ENCODE measurements at places on chromosomes 16 and 17.
A peak's percentile ranks its signal among the peaks of the same experiment; 100 is the strongest.

GRCh38 chr16:89117227-89117974 is 23.7 kb downstream of the ACSF3 start:
- no peak for DNase-seq

DNA sequence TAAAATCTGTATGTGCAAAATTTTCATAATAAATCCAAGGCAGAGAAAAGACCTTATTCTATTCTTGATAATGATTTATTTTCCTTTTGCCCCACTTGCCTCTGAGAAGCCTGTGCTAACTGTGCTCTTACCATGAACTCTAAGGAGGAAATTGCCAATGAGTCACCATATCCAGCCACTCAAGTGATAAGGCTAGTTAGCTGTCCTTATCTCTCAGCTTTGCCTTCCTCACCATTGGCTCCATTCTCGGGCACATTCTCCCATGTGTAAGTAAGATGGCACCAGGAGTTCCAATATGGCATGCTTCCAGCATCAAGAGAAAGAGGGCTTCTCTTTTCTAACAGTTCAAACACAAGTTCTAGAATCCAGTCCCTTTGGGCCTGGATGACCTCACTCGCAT is 142.4 kb downstream of the TOX3 start:
- no peak for DNase-seq

DNA sequence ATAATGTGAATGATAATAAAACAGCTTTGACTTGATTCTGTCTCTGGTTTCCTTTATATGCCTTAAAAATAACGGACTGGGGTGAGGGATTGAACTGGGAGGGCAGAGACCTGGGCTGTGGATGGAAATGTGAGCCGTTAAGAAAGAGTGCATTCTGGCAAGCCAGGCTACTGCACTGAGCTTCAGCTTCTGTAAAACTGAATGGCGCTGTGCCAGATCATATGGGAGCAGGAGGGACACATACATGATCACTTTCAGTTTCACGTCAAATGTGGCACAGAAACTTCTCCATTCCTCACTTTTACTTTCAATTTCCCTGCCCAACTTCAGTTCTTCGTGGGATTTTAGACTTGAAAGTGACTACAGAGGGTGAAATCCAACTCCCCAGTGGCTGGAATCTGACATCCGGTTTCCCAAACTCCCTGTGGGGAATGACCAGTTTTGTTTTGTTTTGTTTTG is 1.1 kb downstream of the MT2A start:
- DNase-seq: no peak

DNA sequence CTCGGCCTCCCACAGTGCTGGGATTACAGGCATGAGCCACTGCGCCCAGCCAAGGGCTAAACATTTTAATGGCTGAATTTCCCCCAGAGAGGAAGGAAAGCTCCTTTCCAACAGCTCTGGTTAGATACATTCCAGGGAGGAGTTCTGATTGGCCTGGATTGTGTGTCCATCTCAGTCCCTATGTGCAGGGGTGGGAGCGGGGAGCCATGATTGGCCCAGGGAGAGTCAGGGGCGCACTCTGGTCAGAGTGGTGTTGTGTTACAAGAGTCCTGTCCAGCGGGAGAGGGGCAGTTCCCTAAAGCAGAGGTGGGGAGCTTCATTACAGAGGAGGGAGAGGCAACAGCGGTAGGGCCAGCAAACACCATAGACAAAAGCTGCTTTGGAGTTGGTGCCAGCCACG is 75.0 kb downstream of the RAP1GAP2 start:
- peak; percentile 83 for DNase-seq

DNA sequence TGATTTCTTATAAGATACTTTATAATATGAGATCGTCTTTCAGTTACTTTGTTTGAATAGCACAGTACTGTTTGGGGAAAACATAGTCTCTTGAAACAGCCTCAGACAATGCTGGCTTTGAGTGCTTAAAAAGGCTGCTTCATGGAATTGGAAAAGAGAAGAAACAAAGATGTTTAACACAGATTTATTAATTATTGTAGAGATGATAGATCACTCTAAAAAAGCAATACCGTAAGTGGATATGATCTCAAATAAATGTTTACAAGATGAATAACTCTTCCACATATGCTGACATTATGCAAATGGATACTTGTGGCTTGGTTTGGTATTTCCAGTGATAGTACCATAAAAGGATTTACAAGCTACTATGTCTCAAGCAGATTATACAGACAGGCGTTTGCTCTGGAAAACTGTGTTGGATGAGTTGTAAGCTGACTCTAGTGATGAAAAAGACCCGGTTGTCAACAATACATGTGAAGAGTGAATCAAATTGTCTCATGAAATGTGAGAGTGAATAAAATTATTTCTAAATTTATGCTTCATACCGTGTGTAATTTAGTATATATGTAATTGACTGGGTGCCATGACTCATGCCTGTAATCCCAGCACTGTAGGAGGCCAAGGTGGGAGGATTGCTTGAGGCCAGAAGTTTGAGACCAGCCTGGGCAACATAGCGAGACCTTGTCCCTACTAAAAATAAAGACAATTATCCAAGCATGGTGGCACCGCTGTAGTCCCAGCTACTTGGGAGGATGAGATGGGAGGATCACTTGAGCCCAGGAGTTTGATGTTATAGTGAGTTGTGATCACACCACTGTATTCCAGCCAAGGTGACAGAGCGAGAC is 105.4 kb downstream of the FTO start:
- DNase-seq: no peak

- DNase-seq: no peak
Observed at GRCh38 chr17:72717676-72718075, 374.8 kb downstream of the SLC39A11 start.

DNA sequence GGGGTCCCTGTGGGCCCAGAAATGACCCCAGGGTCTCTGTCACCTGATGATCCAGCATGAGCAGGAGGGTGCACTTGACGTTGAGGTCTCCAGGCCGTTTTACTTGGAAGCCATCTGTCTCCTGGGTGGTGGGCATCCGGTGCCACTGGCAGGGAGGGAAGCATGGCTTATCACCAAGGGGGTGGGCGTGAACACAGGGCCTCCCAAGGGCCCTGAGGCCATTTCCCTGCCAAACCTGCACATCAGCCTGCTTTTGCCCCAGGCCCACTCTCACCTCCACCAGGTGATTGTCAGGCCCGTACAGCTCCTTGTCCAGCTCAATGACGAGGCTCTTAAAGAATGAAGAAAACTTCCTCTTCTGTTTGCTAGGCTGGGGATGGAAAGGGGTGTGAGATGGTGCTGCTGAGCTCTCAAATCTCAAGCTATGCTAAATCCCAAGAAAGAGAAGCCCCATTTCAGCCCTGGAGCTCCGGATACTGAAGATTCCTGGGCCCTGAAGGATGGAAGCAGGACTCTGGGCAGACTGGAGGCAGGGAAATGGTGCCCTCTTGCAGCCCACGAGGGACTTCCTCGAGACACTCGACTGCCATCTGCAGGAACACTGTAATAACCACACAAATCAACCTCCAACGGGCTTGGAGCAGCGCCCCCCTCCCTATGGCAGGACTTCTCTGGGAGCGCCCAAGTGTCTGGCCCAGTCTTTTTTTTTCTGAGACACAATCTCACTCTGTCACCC is 7.1 kb upstream of the FTSJ3 start:
- DNase-seq: peak; percentile 58

DNA sequence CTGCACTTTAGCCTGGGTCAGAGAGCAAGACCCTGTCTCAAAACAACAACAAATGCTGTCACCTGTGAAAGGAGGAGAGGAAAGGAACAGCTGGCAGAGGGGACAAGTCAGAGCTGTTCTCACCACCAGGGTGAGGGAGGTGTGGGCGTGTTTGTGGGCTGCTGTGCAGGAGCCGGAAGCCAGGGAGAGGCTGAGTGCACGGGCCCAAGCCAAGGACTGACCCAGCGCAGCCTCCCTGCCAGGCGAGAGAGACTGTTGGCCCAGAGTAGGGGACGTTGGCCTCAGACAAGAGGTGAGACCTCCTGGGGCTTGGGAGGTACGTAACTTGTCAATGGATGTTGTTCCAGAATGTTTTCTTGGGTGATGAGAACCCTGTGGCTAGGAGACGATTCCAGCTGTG is 10.7 kb downstream of the SPNS2 start:
- no peak for DNase-seq

DNA sequence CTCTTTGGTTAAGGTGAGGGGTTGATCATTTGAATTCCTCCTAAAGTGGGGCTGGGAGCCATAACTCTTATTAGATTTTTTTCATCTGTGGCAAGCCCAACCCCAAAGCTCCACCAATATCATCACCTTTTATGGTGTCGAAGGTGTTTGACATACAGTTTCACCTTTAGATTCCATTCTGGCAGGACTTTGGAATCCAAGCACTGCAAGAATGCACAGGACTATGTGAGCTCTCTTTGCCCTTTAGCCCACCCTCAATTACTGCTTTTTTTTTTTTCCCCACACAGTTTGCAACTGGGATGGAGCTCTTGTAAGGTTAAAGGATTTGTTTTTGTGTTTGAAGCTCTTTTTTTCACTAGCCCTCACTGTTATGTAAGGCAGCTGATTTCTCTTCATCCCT is 154.0 kb upstream of the KCNJ16 start:
- no peak for DNase-seq

GRCh38 chr17:1438593-1439083 is 17.4 kb downstream of the CRK start:
- DNase-seq: no peak

DNA sequence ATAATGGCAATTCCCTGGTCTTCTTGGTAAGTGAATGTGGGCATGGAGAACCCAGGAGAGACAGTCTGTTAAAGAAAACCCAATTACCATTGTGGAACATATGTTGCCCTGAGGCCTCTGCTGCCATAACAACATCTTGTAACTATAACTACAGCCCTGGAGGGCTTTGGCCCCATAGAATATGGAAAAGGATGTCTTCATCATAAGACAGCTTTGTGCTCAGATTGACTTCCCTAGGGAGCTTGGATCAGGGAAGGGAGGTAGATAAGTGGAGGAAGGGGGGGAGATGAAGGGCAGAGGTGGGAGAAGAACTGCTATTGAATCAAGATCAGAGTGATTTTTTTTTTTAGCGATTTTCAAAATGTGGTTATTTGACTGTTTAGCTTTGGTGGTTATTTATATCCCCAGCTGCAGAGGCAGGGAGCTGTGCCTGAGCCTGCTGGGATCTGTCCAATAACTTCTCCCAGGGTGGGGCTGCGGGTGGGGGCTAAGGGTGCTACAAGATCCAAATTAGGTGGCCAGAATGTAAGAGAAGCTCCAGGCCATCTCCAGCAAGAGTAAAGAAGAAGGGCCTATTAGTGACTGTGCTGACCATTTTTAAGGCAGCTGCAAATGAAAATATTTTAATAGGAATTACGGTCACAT is 5.3 kb upstream of the KAT7 start:
- no peak for DNase-seq

DNA sequence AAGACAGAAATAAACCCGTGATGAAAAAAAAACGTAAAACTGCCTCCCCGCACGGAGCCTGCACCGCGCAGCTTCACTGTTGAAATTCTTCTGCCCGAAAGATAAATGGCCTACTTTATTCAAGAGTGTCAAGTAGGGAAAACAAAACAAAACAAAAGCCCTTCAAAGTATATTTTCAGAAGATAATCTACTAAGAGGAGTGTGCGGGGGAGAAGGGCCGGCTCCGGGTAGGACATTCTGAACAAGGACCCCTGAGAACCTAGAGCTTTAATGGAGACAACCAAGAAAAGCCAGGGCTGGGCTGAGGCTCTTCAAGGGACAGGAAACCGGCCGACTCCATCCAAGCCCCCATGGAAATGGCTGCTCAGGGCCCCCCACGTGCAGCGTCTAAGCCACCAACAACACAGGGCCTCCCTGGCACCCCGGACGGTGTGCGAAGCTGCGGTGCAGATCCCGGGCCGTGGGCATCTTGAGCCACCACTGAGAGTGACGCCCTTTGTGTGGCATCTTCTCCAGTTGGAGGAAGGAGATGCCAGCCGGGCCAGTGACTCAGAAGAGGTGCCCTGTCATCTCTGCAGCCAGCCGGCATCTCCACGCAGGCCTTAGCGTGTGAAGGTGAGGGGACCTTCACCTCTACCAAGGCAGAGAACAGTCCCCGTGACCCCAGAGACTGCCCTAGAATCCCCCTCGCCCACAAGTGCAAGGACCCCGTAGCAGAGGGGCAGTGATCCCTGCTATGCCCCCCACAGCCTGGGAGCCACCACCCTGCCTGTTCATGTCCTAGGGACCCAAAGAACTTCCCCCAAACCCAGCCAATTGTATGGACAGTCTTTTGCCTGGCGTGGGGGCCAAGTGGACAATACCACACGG is 250.8 kb downstream of the C16orf95 start:
- no peak for DNase-seq

GRCh38 chr17:14351493-14351892 is 50.6 kb downstream of the HS3ST3B1 start:
- DNase-seq: no peak

- DNase-seq: no peak
Observed at GRCh38 chr17:68048996-68049395, 13.5 kb downstream of the KPNA2 start.

DNA sequence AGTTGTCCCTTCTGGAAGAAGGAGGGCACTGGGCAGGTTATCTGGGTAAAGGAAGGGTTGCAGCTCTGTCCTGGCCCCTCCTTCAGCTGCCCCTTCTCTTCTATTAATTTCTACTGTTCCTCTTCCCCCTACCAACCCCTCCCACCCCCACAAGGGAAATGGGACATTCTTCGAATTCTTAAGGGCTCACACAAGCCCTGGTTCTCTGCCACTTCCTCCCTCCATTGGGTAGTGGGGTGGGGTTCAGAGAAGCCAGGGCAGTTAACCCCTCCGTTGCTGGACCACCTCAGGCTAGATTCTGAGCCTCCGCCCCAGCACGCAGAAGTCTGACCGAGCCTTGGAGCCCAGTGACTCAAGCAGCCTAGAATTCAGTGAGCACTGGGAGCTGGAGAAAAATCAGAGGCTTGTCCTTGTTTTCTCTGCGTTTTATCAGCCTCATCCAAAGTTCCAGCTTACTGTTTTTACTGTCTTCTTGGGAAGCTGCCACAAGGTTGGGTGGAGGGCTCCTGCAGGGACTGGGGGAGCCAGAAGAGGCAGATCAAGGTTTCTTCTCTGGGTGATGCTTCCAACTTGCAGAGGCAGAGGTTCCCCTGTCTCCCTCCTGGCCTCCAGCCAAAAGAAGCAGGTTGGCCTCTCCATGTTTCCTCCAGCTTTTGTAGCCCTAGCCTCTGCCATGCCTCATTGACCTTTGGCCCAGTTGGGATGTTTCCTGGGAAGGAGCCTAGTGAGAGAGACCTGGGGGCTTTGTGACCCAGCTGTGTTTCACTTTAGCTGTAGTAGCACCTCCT is 10.2 kb downstream of the LASP1 start:
- peak; percentile 82 for DNase-seq

GRCh38 chr17:78263063-78263735 is 31.8 kb downstream of the TMEM235 start:
- no peak for DNase-seq

GRCh38 chr16:84349862-84350684 is 18.3 kb upstream of the ATP2C2 start:
- no peak for DNase-seq

- no peak for DNase-seq
Observed at GRCh38 chr17:38636054-38636453, 30.3 kb upstream of the SRCIN1 start.

- DNase-seq: no peak
Observed at GRCh38 chr17:42421136-42421506, 1.9 kb downstream of the CAVIN1 start.
